Iris pigment epithelial cell (primary cell): ENCODE measurements at places on chromosomes 2 and 18.
A peak's percentile ranks its signal among the peaks of the same experiment; 100 is the strongest.

DNA sequence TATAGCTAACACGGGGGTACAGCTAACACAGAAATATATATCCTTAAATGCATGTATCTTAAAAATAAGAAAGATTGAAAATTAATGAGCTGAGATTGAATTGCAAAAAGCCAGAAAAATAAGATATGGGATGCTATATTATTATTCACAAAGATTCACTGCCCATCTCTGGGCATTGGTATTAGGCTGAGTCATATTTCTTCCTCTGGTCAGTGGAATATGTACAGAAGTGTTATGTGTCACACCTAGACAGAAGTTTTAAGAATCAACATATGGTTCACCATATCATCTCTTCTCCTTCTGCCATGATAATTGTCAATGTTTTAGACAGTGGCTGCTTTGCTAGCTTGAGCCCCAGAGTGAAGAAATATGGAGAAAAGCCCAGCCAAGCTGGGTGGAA is 14.0 kb upstream of the MCFD2 start:
- DNase-seq, result peak; percentile 33

DNA sequence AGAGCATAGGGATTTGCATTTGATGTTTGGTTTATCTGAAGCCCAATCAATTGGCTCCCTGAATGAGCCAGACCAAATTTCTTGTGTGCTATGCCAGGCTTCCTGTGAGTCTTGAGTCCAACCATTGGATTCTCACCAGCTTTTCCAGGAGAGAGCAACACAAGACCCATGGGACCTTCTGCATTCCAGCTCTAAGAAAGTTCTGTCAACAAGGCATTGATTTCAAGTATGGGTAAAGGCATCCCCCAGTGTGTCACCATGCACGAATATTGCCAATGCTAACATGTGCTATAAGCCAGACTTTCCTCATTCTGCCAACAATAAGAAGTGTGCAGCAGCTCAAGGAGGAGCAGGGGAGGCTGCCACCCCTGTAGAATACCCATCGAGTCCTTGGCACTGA is 266.6 kb downstream of the ETAA1 start:
- no peak for DNase-seq

GRCh38 chr2:148796735-148797512 is 78.1 kb upstream of the KIF5C start:
- DNase-seq, result no peak

DNA sequence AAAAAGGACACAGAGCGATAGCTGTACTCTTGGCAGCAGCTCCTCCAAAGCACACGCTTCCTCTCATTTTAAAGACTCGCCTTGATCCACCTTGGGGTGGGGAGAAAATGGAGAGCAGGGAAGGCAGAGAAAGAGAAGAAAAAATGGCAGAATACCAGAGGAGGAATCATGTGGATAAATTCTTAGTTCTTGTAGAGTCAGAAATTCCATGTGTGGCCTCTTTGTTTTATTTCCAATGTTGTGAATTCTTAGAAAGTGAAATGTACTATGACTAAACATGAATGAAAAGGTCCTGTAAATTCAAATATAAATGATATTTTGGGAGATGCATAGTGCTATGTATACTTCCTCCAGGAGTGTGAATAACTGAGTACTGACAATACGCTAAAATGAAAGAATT is 89.7 kb upstream of the SESTD1 start:
- no peak for DNase-seq

DNA sequence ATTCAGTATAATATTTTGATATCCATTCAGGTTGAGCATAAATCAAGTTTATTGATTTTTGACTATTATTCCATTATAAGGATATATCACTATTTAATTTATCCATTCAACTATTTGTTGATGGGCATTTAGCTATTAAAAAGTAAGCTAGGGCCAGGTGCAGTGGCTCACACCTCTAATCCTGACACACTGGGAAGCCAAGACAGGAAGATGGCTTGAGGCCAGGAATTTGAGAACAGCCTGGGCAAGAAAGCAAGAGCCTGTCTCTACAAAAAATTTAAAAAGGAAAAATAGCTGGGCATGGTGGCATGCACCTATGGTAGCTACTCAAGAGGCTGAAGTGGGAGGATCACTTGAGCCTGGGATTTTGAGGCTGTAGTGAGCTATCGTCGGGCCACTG is 183.5 kb downstream of the HNMT start:
- DNase-seq, result no peak

DNA sequence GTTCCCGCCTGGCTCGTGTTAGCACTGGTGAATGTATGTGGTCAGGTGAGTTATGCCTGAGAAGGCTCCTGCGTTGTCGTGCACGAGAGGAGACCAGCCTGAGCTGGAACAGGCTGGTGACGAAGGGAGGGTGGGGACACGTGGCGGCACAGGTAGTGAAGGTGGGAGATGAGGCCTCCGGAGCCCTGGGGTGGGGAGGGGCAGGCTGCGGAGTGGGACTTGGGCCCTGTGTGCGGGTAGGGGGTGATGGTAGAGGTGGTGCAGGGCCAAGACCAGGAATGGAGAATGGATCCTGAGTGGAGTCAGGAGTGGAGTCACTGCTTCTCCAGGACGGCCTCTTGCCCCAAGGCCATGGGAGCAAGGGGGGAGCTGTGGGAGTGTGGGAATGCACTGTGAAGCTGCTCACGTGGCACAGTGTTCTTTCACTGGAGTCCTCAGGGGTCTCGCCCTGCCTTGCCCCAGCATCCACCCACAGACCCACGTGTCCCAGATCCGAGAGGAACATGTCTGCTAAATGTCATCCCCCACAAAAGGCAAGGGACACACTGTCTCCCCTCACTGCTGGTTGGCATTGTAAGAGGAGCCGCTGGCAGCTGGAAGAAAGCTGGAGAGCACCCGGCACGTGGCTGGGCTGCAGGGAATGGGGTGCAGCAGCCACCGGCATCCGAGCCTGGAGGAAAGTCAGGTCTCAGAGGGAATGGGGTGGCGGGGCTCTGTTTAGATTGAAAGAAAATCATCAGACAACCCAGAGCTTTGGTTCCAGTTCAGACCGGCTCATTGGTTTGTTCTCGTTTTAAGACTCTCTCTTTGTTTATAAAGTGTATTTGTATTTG is 63.7 kb downstream of the CYP26B1 start:
- DNase-seq, result no peak

DNA sequence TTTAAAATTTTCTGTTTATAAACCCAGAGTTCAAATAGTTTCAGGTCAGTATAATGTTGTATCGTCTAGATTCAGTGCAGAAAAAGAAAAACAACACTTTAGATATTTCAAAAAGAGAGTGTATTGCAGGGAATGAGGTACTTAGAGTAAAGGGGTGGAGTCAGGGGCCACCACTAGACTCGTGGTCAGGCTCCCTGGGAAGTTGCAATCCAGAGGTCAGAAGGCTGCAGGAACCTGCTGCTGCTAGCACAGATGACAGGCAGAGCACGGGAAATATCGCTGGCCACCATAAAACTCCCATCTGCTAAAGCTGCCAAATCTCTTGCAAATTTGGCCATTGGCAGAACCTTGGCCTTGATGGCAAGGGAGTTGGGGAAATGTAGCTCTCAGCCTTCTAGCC is 64.6 kb downstream of the THNSL2 start:
- no peak for DNase-seq

DNA sequence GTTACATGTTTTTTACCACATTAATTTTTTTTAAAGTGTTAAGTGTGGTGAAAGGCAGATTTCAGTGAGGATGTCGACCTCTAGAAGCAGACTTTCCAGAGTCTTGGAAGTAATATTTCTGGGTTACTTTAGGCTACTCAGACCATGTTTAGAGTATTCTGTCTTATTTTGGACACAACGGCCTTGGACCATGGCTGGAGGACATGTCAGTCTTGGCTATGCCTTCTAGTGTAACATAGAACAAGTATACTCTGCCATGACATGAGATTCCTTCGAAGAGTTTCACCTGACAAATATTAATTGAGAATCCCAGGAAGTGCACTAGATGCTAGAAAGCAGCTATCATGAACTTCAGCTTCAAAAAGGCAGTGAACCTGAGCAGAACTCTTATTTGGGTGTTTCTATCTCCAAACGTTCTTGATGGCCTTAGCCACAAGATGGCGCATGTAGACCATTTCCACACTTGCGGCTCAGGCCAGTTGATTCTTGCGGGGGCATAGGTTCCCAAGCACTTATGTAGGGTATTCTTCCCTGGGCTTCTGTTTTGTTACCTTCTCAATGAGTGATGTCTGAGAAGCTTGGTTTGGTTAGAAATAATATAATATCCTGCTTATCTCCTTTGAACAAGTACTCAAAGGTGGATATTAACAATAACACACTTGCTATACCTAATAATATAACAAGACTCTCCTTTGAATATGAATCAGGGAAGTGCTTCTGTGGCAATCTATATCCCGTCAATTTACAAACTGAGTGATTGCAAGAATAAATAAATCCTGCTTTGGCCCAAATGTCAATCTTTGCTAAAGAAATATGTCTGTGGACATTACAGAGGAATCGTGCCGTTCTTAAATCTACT is 62.0 kb downstream of the CACNB4 start:
- peak; percentile 72 for DNase-seq

- DNase-seq, result no peak
Measured at GRCh38 chr2:25201265-25201664, 32.9 kb upstream of the POMC start.

- DNase-seq, result no peak
Measured at GRCh38 chr2:101023327-101024107, 21.4 kb downstream of the RPL31 start.

DNA sequence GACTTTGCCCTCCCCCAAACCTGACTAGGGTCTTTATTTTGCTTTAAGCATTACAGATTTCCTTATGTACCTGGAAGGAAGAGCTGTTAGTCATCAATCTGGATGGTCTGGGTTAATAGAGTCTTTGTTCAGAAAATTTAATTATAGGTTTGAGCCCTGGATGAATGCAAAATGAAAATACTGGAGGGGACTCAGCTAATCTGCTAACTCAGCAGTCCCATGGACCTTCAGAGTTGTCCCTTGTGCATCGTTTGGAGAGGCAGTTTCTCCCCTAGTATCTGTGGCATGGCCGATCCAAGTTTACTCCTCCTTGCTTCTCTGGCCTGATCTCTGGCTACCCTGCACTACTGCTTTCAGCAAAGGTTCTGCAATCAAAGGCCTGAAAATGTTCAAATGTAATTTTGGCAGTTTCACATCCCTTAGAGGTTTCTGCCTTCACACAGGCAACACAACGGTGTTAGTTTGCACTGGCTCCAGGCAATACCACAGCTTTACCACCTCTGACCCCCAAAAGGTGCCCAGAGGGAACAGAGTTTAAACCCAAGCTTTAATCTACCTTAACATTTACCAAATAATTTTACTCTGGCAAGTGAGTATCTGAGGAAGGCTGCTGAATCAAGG is 134.3 kb downstream of the THADA start:
- DNase-seq, result no peak

DNA sequence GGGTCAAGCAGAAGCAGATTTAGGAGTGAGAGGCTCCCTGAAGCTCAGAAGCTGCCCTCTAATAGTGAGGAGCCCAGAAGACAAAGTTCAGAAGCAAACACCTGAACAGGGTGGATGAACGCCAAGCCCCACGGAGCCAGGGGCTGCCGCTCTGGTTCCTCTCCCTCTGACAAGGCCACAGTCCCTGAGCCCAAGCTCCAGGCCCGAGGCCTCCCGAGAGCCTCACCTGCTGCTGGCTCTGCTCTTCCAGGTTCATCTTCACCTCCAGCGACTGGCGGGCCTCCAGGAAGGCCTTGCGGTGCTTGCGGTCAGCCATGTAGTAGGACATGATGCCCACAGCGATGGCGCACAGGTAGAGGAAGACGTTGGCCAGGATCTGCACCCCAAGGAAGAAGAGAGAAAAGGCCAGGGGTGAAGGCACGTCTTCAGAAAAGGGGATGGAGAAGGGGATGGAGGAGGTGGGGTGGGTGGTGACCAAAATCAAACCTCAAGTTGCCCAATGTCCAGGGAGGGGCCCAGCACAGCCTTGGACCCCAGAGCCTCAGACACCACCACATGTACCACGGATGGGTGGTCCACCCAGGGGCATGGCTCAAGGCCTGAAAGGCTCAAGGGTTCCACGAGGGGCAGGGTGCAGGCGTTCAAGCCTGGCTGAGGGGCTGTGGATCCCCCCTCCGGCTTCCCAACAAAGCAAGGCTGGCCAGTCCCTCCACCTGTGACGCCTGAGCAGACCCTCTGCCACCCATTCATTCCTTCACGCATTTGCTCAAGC is 47.5 kb downstream of the ADCY3 start:
- DNase-seq, result no peak
